ENCODE measurements at places on chromosomes 12 and 14.
A peak's percentile ranks its signal among the peaks of the same experiment; 100 is the strongest.

DNA sequence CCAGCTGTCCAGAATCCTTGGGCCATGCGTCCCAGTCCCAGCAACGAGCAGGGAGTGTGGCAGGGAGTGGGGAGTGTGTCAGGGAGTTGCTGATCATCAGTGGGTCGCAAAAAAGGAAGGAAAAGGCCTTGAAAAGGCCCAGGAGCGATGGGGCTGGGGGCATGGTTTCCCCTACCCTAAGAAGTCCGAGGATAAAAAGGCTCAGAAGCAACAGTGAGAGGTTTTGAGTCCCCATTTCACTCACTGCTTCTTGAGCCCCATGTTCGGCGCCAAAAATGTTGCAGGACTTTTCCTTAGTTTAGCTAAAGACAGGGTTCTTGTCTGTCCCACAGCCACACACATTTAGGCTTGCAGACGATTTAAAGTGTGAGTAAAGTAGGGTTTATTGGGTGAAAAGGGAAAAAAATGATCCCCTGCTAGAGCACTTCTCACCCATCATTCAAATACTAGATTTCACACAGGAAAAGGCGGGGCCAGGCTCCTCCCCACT is 189.5 kb downstream of the KCNC2 start:
- DNase-seq: no peak

DNA sequence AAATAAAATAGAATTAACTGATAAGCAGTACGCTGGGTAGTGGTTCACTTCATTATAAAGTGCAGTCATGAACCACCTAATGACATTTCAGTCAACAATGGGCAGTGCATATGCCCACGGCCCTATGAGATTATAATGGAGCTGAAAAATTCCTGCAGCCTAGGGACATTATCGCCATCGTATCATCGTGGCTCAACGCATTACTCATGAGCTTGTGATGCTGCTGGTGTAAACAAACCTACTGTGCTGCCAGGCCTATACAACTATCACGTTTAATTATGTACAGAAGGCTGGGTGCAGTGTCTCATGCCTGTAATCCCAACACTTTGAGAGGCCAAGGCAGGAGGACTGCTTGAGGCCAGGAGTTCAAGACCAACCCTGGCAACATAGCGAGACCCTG is 62.3 kb upstream of the TMEM263 start:
- DNase-seq: no peak

DNA sequence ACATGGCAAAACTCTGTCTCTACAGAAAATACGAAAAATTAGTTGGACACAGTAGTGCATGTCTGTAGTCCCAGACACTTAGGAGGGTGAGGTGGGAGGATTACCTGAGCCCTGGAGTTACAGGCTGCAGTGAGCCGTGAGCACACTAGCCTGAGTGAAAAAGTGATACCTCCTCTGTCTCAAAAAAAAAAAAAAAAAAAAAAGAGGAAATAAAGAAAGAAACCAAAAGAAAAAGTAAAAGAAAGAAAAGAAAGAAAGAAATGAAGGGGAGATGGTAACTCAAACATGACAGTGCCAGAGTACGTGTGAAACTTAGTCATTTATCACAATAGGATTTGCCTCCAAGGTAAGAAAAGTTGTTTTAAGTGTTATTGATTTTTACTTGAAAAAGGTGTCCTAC is 407.0 kb upstream of the MGAT4C start:
- DNase-seq: no peak

DNA sequence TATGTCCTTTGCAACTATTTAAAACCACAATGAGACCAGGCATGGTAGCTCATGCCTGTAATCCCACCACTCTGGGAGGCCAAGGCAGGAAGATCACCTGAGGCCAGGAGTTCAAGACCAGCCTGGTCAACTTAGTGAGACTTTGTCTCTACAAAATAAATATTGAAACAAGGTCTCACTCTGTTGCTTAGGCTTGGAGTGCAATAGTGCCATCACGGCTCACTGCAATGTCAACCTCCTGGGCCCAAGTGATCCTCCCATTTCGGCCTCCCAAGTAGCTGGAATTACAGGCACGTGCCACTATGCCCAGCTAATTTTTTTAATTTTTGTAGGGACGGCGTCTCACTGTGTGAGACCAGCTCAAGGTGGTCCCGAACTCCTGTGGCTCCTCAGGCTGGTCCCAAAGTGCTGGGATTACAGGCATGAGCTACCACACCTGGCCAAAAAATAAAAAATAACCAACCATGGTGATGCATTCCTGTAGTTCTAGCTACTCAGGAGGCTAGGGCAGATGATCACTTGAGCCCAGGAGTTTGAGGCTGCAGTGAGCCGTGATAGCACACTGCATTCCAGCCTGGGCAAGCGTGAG is 955 bp upstream of the FITM1 start:
- DNase-seq: no peak

DNA sequence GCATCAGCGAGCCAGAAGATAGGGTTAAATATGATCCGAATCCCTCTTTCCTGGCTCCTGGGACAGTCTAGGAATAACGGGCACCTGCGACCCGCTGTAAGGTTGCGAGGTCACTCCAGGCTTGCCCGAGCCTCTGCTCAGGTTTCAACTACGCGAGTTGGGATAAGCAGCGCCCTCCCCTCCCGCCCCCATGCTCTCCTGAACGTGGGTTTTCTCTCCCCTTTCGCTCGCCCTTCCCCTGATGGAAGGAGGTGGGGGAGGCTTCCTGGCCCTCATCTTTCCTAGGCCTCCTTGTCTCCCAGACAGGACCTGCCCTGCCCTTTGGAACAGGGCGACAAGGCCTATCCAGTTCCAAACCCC is 753 bp upstream of the ATP5MC2 start:
- no peak for DNase-seq

- peak; percentile 22 for DNase-seq
Measured at GRCh38 chr12:79549531-79550271, 141.1 kb downstream of the PAWR start.

- no peak for DNase-seq
Measured at GRCh38 chr12:100672075-100672592, 98.7 kb downstream of the GAS2L3 start.

DNA sequence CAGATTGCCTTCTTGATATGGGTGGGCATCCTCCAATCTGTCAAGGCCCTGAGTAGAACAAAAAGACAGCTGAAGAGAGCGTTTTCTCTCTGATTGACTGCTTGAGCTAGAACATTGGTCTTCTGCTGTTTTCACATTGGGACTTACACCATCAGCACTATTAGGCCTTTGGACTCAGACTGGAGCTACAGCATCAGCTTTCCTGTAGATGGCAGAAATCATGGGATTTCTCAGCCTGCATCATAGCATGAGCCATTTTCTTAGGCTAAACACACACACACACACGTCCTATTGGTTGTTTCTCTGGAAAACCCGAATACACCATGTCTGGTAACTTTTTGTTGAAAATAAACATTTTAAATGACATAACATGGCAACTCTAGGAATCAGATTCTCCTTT is 15.8 kb upstream of the PPM1A start:
- DNase-seq: no peak

DNA sequence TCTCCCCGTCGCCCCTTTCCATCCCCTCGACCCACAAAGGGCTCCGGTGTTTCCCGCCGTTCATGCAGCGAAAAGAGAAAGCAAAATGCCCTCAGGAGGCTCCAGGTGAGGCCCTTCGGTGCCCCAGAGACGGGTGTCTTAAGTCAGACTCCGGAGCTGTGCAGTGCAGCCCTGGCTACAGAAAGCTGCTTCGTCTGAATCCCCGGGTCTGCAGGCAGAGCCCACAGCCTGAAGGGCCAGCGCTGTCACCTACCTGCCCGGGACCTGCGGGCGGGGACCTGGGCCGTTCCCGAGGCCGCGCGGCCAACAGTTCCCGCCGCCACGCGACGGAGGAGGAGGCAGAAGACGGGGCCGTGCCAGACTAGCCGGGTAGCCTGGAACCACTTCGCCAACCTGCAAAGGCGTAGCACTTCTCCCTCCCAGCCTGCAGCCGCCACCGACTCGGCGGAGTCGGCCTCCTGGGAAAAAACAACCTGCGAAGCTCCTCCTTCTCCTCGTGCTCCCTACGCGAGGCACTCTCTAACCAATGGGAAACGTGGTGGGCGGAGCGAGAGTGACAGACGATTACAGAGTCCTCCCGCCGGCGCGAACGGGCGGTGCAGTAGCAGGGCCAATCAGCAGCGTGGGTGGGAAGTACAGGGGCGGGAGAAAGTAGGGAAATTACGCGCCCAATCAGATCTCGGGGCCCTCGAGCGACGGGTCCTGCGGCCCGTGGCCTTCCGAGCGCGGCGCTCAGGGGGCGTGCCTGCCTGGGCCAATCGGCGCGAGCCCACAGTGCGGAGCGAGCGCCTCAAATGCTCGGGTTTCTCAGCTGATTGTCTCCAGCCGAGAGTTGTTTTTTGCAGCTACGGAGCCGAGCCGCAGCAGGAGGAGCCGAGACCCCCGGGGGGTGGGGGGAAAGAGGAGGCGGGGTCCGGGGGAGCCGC is at the start of the genes GPR137C and TXNDC16:
Gene GPR137C (plus strand): TSS at position 774 of the 926 bp plus-strand sequence. CDS start 312 bp downstream, outside the sequence.
Gene TXNDC16 (minus strand): TSS at position 443 of the 926 bp plus-strand sequence. CDS start 8,948 bp downstream, outside the sequence.
- DNase-seq: peak; percentile 98

GRCh38 chr12:68805592-68806120 is 2.3 kb upstream of the MDM2 start:
- DNase-seq: no peak

- no peak for DNase-seq
Measured at GRCh38 chr14:77125823-77126325, 15.7 kb downstream of the ZDHHC22 start.

DNA sequence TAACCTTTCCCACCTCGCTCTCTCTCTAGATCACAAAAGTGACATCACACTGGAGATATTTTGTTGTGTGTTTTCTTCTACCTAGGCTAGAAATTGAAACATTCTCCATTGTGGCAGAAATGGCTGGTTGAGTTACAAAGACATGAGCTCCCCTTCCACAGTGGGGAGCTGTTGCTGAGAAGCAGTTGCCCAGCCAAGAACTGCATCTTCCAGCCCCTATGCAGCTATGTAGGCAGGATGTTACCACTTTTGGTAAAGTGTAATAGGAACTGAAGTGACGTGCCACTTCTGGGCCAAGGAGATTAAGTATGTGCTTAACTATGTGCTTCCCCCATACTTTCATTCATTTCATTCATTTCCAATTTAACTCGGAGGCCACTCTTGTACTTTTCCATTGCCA is 138.7 kb upstream of the E2F7 start:
- DNase-seq: no peak

- no peak for DNase-seq
Measured at GRCh38 chr12:2319737-2320506, 267.1 kb downstream of the CACNA1C start.

GRCh38 chr12:86914721-86915120 is 658.5 kb upstream of the MGAT4C start:
- DNase-seq: peak; percentile 42

GRCh38 chr12:34303091-34303870 is 281.0 kb downstream of the ALG10 start:
- DNase-seq: no peak

GRCh38 chr12:104177663-104178501 is 37.7 kb upstream of the TXNRD1 start:
- DNase-seq: peak; percentile 98

DNA sequence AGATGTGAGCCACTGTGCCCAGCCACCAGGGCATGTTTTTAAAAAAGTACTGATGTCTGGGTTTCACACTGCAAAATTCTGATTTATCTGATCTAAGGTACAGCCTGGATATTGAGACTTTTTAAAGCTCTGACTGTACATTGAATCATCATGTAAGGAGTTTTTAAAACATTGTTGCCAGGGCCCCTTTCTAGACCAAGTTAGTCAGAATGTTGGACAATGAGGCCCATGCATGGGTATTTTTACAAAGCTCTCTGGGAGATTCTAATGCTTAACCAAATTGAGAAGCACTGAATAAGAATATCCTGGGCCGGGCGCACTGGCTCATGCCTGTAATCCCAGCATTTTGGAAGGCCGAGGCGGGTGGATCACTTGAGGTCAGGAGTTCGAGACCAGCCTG is 16.7 kb downstream of the TMEM19 start:
- no peak for DNase-seq

DNA sequence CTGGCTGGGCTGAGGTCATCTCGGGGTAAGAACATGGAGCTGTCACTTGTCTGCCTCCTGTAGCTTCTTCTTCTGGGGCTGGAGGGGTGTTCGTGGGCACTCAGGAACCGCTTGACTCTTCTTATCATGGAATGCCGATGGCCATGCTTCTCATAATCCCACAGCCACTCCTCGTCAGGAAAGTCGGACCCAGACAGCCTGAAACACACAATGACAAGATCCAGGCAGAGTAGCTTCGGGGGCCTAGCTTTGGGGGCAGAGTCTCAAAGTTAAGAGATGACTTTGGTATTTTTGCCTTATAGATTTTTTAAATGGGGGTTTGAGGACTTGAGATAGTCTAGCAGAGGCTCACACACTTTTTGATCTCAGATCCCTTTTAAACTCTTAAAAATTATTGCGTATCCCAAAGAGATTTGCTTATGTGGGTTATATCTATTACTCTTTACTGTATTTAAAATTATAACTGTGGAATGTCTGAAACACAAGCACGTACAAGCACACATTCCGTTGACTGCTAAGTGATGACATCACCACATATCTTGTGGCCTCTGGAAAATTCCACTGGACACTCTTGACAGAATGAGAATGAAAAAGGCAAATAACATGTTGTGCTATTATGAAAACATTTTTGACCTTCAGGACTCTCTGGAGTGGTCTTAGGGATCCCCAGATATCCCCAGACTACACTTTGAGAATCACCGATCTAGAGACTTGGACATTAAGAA is 43.3 kb downstream of the BEST3 start:
- DNase-seq: peak; percentile 90

GRCh38 chr12:114399664-114400211 is 6.2 kb downstream of the TBX5 start:
- DNase-seq: no peak

DNA sequence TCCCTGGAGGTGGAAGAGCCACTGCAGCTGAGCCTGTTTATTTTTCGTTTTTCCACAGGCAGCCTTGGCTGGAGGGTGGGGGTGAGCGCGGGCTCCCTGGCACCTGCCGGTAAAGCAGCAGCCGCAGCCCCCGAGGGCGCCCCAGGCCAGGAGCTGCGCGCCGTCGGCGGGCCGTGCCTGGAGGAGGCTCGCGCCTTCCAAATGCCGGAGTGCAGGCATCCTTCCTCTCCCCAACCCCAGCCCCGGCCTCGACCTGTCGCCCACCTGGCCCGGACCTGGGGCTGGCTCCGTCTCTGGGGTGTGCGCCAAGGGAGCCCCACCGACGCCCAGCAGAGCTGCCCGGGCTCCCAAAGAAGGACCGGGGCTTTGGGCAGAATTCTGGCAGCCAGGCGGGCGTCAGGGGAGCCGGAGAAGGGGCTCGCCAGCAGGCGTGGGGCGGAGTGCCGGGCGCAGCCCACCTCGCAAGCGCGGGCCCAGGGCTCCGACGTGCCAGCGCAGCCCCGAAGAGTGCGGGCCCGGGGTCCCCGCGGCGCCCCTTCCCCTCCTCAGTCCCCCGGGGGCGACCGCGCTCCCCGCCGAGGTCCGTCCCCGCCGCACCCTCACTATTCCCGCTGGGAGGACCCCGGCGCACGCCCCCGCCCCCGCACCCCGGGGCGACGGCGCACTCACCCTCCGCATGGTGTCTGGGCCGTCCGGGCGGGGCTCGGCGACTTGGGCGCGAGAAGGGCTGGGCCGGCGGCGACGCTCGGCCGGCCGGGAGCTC is 130.3 kb downstream of the NDUFA12 start:
- no peak for DNase-seq

- no peak for DNase-seq
Measured at GRCh38 chr12:3202096-3202495, 124.9 kb downstream of the TSPAN9 start.

- DNase-seq: no peak
Measured at GRCh38 chr12:80752464-80752863, 35.8 kb downstream of the MYF5 start.

GRCh38 chr12:46124132-46124847 is 133.9 kb upstream of the SCAF11 start:
- peak; percentile 85 for DNase-seq

GRCh38 chr14:20675669-20676068 is 8.7 kb upstream of the RNASE4 start:
- no peak for DNase-seq
